Activated T-helper 1 cell treated with anti-CD3 and anti-CD28 coated beads, Interleukin-12 subunit alpha, Interleukin-12 subunit beta, Interleukin-2, Interleukin-4 antibody, amounts not matched to agents 30 ng/mL and 10 ng/mL and 1 ng/mL, durations not matched to agents 14 hours and 24 hours and 36 hours (primary cell): ENCODE measurements at places on chromosomes 12 and 14. TPM values are rescaled to one million over a fixed set of nuclear protein-coding genes. Genes with fewer than 3 reads are reported as not detected.

The CDC42BPB gene
- total RNA-seq = 1.5 and 1.6 TPM in 2 replicates

DNA sequence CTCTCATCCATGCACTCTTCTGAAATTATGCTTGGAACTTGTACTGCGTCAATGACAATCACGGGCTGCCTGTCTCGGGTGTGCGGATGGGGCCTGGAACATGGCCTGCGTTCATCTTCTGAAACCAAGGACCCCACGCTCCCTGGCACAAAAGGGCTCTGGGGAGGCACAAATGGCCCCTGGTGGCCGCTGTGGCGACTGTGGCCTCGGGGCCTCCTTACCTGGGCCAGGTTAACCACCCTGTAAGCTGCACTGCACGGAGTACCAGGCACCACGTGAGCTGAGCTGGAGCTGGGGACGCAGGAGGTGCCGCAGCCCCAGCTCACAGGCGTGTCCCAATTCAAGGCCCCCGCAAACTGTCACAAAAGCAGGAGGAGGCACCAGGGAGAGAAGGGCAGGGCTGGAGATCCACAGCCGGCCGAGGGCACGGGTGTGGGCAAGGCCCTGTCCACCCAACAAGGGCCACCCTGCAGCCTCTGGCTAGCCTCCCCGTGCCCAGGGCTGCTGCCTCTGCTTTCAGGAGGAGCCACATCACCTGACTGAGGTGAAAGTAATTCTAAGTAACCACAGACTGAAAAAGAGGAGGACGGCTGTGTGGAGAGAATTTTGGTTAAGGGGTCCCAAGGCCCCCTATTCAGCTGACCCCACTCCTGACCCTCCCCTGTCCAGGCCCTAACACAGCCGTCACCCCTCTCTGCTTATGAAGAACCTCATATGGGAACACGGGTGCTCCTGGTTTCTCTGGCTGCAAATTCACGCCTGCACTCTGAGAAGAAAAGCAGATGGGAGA is 61.1 kb upstream of the GALNT9 start:
- H3K4me1 ChIP-seq = no peaks in the 10 kb centered on the region
- no peak for DNase-seq
- no peak overlapping the region for H3K4me3 ChIP-seq

- H3K27ac ChIP-seq = no peak overlapping the region
- H3K4me1 ChIP-seq = no peaks in the 10 kb centered on the region
- no peak overlapping the region for H3K4me3 ChIP-seq
- H3K36me3 ChIP-seq = no peaks in the 10 kb centered on the region
Observed at GRCh38 chr14:25518364-25518763, 468.4 kb upstream of the STXBP6 start.

The RASAL1 gene
- total RNA-seq = 0.10 and 0.34 TPM in 2 replicates

- H3K4me1 ChIP-seq = peaks cover 18% of the 10 kb centered on the region
- H3K36me3 ChIP-seq = peaks cover 3% of the 10 kb centered on the region
- DNase-seq = no peak
- H3K4me3 ChIP-seq = no peak overlapping the region
Observed at GRCh38 chr14:71751264-71751663, 181.0 kb upstream of the RGS6 start.

GRCh38 chr12:99984271-99985128 is at the start of gene ANKS1B:
ANKS1B (minus strand) TSS chr12:99984936; CDS start chr12:99984237, 699 bp downstream.
- H3K27me3 ChIP-seq = peaks cover 56% of the 10 kb centered on the region
- no peak within 1 kb of the TSS for H3K27ac ChIP-seq
- H3K4me3 ChIP-seq = peak within 1 kb of the TSS; percentile 79

DNA sequence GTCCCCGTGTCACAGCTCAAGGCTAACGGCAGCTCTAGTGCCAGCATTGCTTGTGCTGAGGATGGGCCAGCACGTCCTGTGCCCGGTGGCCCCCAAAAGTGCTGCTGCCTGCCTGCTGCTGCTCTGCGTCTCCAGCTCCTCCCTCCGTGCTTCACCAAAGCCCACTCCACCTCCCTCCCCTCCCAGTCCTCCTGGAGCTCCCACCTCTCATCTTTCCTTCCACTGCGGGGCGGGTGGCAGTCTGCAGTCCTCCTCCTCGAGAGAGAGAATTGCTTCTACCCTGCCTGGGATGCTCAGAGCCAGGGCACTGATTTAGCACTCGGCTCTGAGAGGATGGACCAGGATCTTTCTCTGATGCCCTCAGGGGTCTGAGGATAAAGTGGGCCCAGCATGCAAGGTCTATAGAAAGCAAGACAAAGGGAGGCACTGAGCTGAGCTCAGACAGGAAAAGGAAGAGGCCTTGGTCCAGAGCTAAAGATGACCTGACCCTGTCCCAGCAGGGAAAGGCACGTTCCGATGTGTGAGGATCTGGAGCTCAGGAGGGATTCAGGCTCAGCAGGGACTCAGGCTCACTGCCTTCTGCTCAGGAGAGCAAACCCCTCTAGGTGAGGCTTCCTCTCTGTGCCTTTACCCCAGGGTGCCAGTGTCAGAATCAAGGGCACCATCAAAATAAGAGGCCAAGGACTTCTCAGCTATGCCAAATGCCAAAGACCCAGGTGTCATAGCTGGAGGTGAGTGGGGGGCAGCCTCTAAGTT is 113.1 kb upstream of the FKBP4 start:
- H3K4me1 ChIP-seq = peaks cover 7% of the 10 kb centered on the region
- H3K27me3 ChIP-seq = no peaks in the 10 kb centered on the region
- DNase-seq = no peak
- no peak overlapping the region for H3K27ac ChIP-seq
- no peak overlapping the region for H3K4me3 ChIP-seq
- H3K36me3 ChIP-seq = no peaks in the 10 kb centered on the region

DNA sequence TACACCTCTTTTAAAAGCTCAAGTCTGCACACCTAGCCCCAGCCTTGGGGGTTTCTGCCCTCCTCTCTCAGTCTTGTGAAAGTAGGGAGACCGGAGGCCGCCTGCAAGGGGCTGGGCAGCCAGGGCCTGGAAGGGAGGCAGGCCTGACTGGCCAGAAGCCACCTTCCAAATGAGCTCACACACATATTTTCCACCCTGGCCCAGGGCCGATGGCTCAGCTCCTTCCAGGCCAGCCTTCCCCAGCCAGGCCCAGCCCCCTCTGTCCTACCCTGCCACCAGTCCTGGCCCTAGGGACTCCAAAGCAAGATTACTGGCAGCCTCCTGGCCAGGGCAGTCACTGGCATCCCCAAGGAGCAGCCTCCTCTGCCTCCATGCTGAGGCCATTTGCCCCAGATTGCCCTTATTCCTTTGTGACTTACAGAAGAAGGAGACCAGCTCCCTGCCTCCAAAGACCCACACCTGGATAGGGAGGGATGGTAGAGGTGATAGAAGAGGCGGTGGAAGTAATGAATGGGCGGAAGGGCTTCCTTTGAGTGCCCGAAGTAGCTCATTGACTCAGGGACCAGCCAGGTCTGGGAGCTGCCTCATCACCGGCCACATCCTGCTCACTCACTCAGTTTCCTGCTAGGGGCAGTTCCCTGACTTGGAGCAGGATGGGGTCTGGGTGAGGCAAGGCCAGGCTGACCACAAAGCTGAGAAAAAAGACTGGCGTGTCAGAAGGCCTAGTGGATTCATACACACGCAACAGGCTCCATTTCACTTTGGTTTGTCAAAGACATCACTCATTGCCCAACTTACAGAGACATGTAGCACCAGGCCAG is 14.8 kb downstream of the MMP14 start:
- peaks cover 7% of the 10 kb centered on the region for H3K27me3 ChIP-seq
- peak overlapping the region; percentile 58 for H3K27ac ChIP-seq
- peaks cover 34% of the 10 kb centered on the region for H3K4me1 ChIP-seq
- peak; percentile 18 for DNase-seq

The ARHGEF25 gene
- total RNA-seq = 0.60 and 1.5 TPM in 2 replicates

The MGAT4C gene
- under 0.01 TPM in 1 of 2 replicates, not detected in the other for total RNA-seq

GRCh38 chr12:76881142-76881541 is 2.3 kb upstream of the CSRP2 start:
- peaks cover 58% of the 10 kb centered on the region for H3K27me3 ChIP-seq
- no peak overlapping the region for H3K4me3 ChIP-seq

The OAS2 gene
- 113 and 119 TPM in 2 replicates for total RNA-seq
